CD4-positive, alpha-beta memory T cell (primary cell): ENCODE measurements at places on chromosomes 3 and 15. TPM values are rescaled to one million over a fixed set of nuclear protein-coding genes. Genes with fewer than 3 reads are reported as not detected.

The CTXND1 gene
- not detected for total RNA-seq

The DOCK3 gene
- 2.6 TPM for total RNA-seq

The HGD gene
- total RNA-seq = 3.0 TPM

The PPM1L gene
- total RNA-seq = 5.1 TPM

The IL17RD gene
- not detected for total RNA-seq

The LRRC49 gene
- total RNA-seq = 0.75 TPM

The RBP2 gene
- not detected for total RNA-seq

The ERICH6 gene
- not detected for total RNA-seq

The NEK10 gene
- 2.7 TPM for total RNA-seq

The GDPGP1 gene
- total RNA-seq = 10.1 TPM

The CSK gene
- 234 TPM for total RNA-seq

The NANOGP8 gene
- total RNA-seq = not detected

The GOLGA8K gene
- 0.96 TPM for total RNA-seq

The TTC23 gene
- total RNA-seq = 0.79 TPM

- peak; percentile 50 for DNase-seq
Measured at GRCh38 chr3:29153811-29154210, 127.1 kb upstream of the RBMS3 start.

- no peak for DNase-seq
Measured at GRCh38 chr3:170145278-170145677, 36.3 kb downstream of the PHC3 start.

GRCh38 chr15:43086551-43086950 lies 19.3 kb downstream of the UBR1 start:
- no peak for DNase-seq

- DNase-seq = no peak
Measured at GRCh38 chr3:141834292-141834691, 42.2 kb upstream of the ATP1B3 start.

DNA sequence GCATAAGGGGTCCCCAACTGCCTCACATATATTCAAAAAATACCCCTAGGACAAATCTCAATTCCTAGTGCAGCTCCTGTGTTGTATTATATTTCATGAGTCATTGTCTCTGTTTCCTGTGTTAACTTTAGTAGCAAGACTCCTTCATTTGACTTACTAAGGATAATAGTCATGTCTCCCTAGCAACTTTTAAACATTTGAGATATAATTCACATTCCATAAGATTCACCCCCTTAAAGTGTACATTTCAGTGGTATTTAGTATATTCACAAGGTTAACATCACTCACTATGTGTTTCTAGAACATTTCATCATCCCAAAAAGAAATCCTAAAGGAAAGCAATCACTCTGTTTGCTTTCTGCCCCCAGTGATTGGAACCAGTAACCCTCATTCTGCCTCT lies 121.3 kb upstream of the WNT7A start:
- DNase-seq = no peak

DNA sequence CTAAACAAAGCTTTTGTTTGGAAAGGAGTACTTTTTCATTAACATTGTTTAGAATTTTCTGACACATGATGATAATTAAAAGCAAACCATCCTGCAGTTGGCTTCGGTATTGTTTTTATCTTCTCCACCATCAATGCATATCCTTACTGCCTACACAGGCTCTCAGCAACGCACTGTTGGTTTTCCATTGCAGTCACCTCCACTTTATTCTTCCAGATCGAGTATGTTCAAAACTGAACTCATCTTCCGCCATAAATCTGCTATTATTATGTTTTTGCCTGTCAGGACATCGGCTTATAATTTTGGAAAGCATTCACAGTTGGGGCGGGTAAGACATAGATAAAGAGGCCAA lies 589 bp upstream of the SENP5 start:
- DNase-seq = no peak

DNA sequence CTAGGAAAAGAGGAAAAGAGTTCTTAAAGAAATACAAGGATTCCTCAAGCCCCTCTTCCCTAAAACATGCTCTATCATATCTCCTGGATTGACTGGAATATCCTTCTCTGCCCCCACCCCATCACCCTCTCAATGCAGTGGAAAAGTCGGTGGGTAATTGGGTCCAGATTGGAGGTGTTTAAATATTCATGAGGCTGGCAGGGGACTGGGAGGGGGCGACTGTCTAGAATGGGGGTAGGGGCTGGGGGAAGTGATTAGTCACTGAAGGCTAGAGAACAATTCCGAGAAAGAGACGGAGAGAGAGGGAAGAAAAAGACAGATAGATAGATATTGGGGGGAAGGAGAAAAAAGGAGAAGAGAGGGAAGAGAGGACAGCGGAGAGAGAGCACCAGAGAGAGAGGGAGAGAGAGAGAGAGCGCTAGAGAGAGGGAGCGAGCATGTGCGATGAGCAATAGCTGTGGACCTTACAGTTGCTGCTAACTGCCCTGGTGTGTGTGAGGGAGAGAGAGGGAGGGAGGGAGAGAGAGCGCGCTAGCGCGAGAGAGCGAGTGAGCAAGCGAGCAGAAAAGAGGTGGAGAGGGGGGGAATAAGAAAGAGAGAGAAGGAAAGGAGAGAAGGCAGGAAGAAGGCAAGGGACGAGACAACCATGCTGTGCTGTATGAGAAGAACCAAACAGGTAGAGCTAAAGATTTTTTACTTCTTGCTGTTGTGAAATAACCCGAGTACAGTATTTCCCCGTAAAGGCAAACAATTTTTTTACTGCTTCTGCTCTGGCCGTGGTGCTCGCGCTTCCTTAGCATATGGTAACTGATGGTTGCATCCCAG lies at the start of gene GAP43:
GAP43 (plus strand) TSS at position 467 of the 825 bp plus-strand sequence; CDS start at position 647, 180 bp downstream.
- no peak for DNase-seq

- DNase-seq = no peak
Measured at GRCh38 chr15:69855258-69856000, 242.3 kb downstream of the TLE3 start.

DNA sequence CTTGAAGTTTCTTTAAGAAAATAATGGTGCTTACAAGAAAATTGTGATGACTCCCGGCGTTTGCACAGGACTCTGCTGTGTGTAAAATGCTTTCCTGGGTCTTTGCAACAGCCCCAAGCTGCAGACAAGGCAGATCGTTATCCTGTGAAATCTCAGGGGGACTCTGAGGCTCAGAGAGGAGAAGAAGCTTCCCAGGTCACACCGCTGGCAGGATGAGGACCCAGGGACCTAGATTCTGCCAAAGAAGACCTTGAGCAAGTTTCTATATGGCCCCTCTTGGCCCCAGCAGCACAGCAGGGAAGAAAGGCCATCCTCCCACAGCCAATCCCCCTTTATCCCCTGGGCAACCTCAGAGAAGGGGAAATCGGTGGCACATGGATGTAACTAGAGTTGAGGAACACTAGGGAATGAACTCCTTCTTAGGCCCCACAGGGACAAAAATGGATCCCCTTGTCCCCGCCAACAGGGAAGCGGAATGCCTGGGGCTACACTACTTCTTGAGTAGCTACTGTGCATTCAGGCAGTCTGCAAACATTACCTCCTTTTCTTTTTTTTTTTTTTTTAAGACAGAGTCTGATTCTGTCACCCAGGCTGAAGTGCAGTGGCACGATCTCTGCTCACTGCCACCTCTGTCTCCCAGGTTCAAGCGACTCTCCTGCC lies 72.8 kb downstream of the CPN2 start:
- DNase-seq = no peak

GRCh38 chr3:58645726-58646125 lies 20.8 kb downstream of the FAM3D start:
- no peak for DNase-seq

- no peak for DNase-seq
Measured at GRCh38 chr3:159380891-159381290, 579.0 kb downstream of the MFSD1 start.

DNA sequence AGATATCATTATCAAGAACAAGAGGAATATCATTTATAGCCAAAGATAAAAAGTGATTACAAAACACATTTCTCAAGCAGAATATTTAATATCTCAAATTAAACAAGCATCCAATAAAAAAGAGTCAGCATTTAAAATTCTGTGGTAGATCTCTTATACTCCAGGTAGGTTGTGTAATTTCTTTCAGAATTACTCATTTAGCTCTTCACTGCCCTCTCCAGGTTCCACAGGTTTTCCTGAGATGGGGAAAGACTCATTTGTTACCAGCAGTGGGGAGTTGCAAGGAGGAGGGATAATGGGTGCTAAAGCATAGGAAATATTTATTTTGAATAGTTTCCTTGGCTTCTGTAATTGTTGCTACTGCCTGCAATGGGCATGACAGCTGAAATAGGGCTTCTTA lies 83.1 kb upstream of the RASGRP1 start:
- no peak for DNase-seq

GRCh38 chr15:82081914-82082762 lies 36.3 kb upstream of the MEX3B start:
- DNase-seq = no peak

GRCh38 chr15:35194296-35194695 lies 109.2 kb upstream of the NANOGP8 start:
- DNase-seq = no peak

- DNase-seq = no peak
Measured at GRCh38 chr15:88247914-88248313, 8.6 kb downstream of the NTRK3 start.

GRCh38 chr3:101853982-101854381 lies 4.7 kb downstream of the NFKBIZ start:
- DNase-seq = no peak

DNA sequence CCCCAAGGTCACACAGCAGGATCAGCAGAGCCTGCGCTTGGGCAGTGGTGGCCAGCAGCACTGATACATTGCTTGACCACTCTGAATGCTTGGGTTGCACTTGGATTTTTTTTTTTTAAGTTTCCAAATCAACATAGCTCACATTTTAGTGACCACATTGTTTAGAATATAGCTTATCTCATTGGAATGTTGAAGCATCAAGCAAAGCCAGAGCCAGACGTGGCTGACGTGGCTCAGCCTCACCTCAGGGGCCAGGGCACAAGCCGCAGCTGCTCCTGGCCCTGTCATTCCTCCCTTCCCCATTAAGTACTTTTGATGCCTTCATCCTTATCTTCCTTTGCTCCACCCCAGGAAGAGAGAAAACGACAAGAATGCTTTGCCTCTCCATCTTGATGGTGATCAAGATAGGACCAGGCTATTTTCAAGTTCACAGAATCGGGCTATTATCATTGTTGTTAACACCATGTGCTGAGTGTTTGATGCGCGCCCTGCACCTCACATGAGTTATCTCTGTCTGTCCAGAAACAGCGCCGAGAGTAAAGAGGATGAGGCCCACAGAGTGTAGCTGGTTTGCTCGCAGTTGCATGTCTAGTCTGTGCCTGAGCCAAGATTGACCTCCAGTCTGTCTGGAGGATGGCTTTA lies 75.8 kb downstream of the AAGAB start:
- DNase-seq = no peak

GRCh38 chr3:23913873-23914743 lies 2.7 kb downstream of the NKIRAS1 start:
- no peak for DNase-seq

DNA sequence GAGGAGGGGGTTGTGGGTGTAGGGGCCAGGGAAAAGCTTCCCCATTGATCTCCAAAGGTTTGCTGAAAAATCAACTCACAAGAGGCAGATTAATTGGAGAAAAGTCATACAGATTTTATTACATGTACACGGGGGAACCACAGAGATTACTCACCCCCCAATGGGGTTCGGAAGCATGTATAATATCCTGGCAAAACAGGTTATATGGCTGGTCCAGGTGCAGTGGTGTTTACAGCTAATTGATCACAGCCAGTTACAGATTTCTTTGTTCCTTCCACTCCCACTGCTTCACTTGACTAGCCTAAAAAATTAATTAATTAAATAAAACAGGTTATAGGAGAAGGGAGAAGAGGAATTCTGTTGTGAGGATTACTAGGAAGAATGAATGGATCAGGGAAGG lies 22.4 kb downstream of the PRKCI start:
- no peak for DNase-seq

DNA sequence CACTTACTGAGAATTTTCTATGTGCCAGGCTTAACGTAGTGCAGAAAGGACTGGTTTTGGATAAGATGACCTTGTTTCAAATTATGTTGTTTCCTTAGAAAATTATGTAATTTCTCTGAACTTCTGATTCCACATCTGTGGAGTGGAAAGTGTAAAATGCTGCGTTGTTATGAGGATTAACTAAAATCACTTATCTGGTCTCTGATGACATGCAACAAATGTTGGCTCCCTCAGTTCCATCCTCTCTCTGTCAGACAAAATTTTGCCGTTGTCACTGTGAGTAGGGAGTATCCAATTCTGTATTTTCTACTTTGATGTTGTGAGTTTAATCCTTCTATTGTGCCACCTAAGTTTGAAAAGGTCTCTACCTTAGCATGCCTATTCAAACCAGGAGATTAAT lies 175.5 kb downstream of the KCNMB2 start:
- DNase-seq = no peak

GRCh38 chr3:13555753-13556152 lies 6.8 kb downstream of the FBLN2 start:
- DNase-seq = no peak

DNA sequence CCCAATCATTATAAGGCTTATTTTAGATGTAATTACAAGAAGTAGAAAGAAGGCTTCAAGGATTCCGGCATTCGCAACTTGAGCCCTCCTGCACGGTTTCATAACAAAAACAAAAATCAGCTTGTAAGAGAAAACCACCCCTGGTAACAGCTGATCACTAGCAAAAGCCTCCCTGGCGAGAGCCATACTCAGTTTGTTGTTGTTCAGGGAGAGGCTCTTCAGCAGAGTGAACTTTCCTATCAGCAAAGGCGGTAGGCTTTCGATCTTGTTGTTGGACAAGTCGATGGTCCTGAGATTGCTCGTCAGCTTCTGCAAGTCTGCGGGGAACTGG lies 710 bp downstream of the LRRC57 start:
- DNase-seq = no peak

DNA sequence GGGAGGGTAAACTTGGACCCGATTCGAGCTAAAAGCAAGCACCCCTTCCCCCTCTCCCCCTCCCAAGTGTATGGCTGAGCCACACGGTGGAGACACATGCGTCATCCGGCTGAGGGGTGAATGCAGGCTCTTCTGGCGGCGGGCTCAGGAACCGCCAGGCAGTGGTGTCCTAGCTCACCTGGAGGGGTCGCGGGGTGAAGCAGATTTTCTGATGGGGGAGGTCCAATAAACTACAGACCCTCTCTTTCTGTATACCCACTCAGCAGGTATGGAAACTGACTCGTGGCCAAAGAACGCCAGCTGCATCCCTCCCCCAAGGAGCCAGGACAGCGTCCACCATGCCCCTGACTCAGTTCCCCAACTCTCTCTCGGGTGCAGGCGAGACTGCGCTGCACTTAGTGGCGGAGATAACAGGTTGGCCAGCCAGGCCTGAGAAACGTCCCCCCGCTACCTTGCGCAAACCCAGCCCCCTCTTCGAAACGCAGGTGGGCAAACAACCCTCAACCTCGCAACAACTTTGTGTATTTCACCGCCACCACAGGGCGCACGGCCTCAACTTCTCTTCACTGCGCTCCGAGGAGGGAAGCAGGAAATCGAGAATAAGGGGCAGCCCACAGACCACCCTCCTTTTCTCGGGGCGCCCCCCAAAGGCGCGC lies 1.3 kb downstream of the MAGI1 start:
- no peak for DNase-seq

DNA sequence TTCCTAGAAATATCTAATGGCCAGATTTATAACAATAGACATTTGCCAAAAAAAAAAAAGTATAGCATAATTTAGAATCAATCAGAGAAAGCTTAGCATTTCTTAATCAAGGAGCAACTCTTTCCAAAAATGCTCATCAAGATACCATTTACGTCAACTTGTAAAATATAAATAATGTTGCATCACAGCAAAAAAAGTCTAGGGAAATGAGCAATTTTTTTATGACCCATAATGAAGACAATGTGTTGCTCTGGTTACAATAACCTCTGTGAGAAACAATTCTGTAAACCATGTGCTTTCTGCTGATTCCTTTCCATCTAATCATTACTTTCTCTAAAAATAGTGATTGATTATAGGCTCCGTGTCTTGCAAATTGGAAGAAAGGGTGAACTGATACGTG lies 36.3 kb downstream of the KBTBD8 start:
- DNase-seq = no peak
